ENCODE measurements at places on chromosomes 6 and 20. TPM values are rescaled to one million over a fixed set of nuclear protein-coding genes. Genes with fewer than 3 reads are reported as not detected.
A peak's percentile ranks its signal among the peaks of the same experiment; 100 is the strongest.

Gene SIRPD
- not detected for total RNA-seq

Gene GTSF1L
- total RNA-seq = not detected

Gene MYMX
- not detected for total RNA-seq

Gene TNFRSF21
- 12.1 TPM for total RNA-seq

Gene FERMT1
- 0.67 TPM for total RNA-seq

Gene ESR1
- total RNA-seq = 0.47 TPM

Gene LRFN2
- total RNA-seq = not detected

Gene PI3
- not detected for total RNA-seq

- DNase-seq = no peak
Observed at GRCh38 chr6:111818539-111819226, 54.6 kb downstream of the FYN start.

GRCh38 chr6:148750838-148751792 is 4.3 kb downstream of the UST start:
- DNase-seq = no peak

DNA sequence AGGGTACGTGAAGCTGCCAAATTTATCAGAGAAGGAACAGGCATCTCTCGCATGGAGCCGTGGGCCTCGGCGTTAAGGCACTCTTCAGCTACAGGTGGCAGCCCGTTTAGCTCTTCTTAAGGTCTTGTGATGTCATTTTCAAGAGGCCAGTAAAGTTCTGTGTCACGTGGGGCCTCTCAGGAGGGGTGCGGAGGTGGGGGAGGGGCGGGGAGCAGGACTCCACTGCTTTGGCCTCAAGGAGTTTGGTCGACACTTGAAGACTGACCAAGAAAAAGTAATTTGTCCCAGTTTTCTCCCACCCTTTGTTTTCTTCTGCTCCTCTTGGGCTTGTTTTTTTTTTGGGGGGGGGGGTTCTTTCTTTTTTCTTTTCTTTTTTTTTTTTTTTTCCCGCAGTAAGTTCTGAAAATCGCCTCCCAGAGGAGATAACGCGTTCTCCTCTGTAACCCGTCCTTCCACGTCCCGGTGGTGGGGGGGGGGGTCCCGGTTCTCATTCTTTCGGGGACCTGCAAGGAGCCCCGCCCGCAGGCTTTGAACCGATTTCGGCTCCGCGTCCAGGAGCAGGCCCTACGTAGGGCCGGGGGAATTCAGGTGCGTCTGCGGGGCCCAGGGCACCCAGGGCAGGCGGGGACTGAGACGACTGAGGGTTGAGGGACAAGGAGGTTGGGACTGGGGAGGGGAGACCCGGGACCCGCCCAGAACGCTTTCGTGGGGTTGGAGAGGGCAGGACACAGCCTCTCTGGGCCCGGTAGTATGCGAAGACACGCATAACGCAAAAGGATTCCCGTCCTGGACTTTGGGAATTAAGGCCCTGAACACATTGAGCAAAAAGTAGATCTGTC is 26.0 kb downstream of the GPX6 start:
- DNase-seq = no peak

GRCh38 chr6:28764014-28764723 is 159.6 kb downstream of the TRIM27 start:
- no peak for DNase-seq

- no peak for DNase-seq
Observed at GRCh38 chr20:6232436-6232835, 109.6 kb upstream of the FERMT1 start.

- DNase-seq = no peak
Observed at GRCh38 chr6:117503211-117503610, 20.7 kb downstream of the DCBLD1 start.

- DNase-seq = no peak
Observed at GRCh38 chr6:154306696-154307095, 49.9 kb downstream of the IPCEF1 start.

GRCh38 chr6:168871642-168872315 is 381.9 kb downstream of the THBS2 start:
- DNase-seq = no peak

DNA sequence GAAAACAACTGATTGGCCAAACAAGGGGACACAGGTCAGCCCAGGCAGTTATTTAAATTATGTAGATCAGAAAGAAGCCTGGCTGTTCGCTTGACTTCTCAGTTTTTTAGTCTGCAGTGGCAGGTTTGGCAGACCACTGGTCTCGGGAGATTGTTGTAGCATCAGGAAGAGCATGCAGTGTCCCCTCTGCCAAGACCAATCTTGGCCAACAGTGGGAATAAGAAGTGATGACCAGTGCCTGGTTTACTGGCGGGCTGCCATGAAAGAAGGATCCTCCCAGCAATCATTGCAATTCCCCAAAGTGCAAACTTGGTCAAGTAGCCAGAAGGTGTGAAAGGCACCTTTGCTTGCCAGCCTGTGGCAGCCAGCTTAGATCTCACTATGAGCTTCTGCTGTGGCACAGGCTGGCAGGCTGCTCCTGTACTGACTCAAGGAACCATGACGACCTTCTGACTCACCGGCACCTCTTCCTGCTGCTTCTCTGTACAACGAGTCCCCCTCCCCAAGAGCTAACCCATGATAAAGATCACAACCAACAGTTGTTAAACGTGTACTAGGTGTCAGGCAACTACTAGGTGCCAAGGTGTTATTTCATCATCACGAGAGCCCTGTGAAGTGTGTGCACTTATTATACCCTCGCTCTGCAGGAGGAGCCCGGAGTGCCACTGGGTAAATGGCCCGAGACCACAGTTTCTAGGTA is 76.8 kb upstream of the DUSP22 start:
- no peak for DNase-seq

- no peak for DNase-seq
Observed at GRCh38 chr6:112310439-112311125, 36.5 kb upstream of the RFPL4B start.

DNA sequence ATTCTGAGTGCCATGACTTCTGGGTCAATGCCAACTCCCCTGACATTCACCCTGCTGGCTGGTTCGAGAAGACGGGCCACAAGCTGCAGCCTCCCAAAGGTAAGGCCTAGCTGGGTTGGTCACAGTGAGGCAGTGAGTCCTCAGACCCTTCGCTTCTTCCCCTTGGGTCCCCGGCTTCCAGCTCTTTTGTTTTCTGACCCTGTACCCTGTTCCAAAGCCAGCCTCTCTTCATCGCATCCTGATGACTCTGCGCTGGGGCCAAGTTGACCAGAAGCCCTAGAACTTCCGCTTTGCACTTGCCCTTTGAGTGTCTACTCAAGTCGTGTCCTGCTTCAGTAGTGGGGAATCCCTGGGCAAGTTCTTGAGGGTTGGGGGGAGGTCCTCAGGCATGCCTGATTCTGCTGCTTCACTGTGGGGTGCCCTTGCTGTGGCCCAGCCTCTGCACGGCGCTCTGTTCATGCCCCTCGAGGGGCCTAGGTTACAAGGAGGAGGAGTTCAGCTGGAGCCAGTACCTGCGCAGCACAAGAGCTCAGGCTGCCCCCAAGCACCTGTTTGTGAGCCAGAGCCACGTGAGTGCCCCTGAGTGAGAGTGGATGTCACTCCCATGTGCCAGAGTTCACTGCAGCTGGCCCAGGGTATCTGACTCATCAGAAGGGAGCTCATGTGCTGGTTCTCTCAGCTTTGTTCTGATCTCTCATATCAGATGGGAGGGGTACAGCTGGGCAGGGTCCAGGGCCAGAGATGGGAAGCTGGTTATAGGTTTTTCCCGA is 23.0 kb downstream of the L3MBTL1 start:
- no peak for DNase-seq

- DNase-seq = no peak
Observed at GRCh38 chr6:34246249-34246562, 2.6 kb downstream of the SMIM29 start.

DNA sequence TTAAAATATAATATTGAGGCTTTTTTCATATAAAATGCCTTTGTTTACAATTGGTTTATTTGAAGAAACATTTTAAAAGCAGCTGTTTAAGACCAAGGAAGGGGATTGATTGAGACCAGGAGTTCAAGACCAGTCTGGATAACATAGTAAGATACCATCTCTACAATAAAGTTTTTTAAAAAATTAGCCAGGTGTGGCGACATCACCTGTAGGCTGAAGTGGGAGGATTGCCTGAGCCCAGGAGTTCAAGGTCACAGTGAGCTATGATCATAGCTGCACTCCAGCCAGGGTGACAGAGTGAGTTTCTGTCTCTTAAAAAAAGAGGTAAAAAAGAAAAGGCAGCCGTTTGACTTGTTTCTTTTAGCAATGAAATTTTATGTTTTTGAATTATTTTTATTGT is 117.0 kb downstream of the STXBP5 start:
- DNase-seq = no peak

- no peak for DNase-seq
Observed at GRCh38 chr6:111474106-111474505, 8.9 kb downstream of the REV3L start.

DNA sequence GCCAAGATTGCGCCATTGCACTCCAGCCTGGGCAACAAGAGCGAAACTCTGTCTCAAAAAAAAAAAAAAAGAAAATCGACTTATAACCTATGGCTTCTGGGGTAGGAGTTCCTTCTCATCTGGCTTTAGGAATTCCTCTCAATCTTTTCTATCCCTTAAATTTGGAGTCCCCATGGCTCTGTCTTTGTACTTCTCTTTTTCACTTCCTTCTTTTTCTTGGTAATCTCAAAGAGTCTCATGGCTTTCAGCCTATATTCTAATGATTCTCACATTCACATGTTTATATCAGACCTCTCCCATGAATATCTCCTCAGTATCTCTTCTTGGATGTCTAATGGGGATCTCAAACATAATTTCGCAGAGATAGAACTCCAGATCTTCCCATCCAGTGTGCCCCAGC is 42.8 kb upstream of the RALGAPA2 start:
- no peak for DNase-seq

DNA sequence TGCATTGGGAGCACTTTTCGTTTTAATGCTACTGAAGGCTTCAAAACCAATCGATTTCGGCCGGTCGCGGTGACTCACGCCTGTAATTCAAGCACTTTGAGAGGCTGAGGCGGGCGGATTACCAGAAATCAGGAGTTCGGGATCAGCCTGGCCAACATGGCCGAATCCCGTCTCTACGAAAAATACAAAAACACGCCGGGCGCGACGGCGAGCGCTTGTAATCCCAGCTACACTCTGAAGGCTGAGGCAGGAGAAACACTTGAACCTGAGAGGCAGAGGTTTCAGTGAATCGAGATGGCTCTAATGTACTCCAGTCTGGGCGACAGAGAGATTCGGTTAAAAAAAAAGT is 58.4 kb downstream of the TRIM38 start:
- peak; percentile 77 for DNase-seq

- no peak for DNase-seq
Observed at GRCh38 chr6:17169291-17169690, 67.4 kb downstream of the STMND1 start.

- DNase-seq = no peak
Observed at GRCh38 chr20:34579979-34580940, 21.7 kb downstream of the MAP1LC3A start.

DNA sequence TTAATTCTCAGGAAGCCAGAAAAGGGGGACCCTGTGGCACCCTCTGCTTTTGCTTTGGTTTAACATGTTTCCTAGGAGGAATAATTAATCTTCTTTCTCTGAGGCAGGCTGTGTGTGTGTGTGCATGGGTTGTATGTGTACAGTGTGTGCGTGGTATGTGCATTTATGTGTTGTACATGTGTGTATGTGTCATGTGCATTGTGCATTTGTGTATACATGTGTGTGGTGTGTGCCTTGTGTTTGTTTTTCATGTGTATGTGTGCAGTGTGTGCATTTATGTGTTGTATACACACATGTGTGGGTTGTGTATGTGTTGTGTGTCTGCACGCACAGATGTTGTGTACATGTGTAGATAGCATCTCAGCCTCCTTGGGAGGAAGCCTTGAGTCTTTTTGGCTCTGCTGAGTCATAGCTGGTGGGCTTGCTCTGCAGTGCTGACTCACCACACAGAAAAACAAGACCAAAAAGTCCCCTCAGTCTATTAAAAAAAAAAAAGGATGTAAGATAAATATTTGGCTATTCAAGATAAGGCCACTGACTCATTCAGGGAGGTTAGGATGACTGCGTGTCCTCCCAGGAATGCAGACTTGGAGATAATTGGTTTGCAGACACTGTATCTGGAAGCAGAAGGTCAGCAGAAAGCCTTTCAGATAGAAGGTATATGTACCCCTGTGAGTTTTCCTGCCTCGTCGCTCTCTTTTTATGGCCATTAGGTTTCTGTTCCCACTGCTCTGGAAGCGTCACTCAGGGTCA is 58.6 kb downstream of the SYNJ2 start:
- no peak for DNase-seq

DNA sequence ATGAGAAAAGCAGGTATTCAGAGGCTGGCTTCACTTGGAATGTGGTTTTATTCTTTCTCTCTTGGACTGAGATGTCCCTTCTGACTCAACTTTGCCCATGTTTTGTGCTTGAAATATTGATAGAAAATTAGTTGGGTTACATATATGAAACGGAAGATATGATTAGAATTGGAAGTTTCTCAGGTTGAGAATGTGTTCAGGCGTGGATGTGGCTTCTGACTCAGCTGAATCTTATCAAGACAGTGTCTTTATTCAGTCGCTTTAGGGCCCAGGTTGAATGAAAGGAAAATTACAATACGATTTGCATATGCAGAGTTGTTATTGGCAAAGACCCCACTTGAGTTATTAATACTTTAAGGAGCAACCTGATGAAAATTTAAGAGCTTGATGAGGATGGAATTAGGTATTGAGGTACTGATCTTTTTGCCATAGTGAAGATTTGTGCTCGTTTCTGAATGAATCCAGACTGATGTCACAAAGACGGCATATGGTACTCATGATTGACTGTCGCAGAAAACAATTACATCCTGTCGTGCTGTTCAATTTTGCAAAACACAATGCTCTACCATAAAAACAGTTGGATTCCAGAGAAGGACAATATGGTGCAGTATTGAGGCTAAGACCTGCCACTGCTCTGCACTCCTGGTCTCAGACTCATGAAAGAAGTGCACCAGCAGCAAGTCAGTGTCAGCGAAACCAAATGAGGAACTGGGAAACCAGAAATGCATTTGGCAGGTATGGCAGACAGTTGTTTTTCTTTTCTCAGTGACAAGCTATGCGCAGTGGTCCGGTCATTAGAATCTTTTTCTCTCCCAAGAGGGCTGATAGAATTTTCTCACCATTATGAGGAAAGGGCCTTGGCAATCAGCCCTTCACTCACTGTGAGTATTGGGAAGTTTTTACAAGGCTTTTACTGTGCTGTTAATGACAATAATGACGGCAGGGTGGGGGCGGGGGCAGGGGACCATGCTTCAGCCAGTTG is 158.3 kb downstream of the DOK5 start:
- no peak for DNase-seq

GRCh38 chr20:22063753-22064152 is 358.3 kb downstream of the PAX1 start:
- DNase-seq = no peak

DNA sequence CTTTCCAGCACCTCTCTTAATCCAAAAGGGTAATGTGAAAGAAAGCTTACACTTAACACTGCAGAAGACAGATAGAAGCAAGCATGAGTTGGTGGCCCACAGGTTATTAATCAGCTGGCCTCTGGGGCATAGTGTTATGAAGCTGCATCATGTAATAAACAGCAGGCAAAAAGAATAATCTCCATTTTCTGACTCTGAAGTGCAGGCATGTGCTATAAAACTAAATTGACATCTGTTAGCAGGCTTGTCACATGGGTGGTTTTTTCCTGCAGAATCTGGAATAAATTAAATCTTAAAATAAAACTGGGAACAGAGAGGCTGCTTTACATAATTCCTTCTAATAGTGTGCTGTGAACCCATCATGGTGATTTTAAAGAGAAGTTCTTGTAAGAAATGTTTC is 73.3 kb downstream of the METTL24 start:
- DNase-seq = no peak

- DNase-seq = no peak
Observed at GRCh38 chr6:81633391-81633790, 119.1 kb downstream of the TENT5A start.

- no peak for DNase-seq
Observed at GRCh38 chr6:35417979-35418661, 34.0 kb upstream of the FANCE start.

- DNase-seq = no peak
Observed at GRCh38 chr6:111533087-111533784, 50.2 kb upstream of the REV3L start.

Measured in right atrium auricular region (tissue), 2 donors.